Activated naive CD4-positive, alpha-beta T cell (primary cell): ENCODE measurements at places on chromosomes 2 and 18.

DNA sequence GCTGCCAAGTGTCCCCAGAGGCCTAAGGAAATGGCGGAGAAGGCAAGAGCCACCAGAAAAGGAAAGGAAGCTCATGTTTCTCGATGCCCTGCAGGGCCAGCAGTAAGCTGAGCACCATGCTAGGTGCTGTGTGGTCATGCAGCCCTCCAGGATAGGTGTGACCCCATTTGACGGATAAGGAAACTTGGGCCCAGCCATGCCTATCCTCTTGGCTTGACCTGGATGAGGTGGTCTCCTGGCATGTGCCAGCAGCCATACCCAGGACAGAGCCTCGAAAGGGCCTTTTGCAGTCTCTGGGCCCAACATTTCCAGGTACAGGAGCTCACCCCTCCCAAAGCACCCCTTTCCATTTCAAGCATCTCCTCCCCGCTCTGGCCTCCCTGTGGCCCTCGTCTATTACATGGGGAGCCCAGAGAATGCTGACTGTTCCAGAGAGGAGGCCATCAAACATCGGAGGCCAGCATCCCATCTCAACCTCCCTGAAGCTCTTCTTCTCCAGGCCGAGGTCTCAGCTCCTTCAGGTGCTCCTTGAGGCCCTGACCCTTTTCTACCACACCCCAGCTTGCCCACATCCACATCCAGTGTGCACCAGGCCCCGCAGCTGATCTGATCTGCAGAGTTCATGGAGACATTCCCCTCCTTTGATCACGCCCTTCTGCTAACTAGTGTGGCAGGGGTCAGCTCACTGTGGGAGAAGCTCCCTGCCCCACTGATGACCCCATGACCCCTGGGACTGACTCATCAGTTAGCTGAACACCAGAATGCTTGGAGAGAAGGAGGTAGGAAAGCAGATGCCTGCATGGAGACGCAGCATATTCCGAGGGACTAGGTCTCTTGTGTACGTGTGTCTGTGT is 208.4 kb downstream of the TNS1 start:
- DNase-seq, result no peak

DNA sequence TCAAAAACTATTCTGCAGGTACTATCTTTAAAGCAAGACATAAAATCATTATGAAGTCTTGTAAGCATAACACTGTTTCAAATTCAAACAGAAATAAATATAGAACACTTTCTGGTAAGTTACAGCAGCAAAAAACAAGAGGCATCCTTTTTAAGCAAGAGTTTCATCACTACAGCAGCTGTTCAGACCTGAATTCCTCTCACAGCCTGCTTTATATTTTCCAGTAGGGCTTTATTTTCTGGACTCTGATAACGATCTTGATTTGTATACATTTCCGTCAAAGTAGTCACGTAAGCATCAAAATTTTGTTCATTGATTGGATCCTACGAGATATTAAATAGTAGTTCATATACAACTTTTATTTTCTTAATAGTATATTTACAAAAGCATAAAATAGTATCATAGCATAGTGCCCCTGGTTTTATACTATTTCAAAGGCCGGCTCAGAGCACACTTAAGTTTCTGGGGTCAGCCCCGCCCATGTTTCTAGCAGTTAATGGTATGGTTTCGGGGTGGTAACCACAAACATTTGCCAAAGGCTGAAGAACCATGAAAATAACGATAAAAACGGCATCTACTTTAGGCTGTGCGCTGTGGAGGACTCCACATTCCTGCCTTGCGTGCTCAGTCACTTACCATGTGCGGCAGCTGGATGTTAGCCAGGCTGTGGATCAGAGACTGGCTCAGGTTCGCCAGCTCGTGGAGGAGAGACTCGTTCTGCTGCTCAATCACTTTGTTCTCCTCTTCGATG is 47.5 kb upstream of the PXDN start:
- no peak for DNase-seq

DNA sequence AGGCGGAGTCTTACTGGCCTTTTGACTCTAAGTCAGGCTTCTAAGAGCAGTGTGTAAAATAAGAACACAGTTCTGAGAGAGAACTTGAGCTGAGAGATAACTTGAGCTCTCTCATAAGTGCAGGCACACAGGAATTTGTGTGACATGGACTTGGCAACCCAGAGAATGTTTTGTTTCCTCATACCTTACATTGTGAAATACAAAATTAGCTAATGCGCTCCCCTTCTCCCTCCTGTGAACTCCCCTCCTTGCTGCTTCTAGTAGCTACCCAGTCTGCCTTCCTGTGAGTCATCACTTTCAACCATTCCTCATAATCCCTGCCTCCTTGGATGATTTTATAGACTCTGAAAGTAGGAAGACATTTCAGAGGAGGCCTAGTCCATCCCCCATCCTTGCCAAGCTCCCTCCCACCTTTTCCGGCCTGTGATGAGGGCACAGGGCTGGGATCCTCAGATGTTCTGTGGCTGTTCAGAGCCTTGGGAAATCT is 22.6 kb downstream of the FER1L5 start:
- DNase-seq, result no peak

GRCh38 chr18:54069729-54070128 is 154.7 kb downstream of the MBD2 start:
- DNase-seq, result no peak

DNA sequence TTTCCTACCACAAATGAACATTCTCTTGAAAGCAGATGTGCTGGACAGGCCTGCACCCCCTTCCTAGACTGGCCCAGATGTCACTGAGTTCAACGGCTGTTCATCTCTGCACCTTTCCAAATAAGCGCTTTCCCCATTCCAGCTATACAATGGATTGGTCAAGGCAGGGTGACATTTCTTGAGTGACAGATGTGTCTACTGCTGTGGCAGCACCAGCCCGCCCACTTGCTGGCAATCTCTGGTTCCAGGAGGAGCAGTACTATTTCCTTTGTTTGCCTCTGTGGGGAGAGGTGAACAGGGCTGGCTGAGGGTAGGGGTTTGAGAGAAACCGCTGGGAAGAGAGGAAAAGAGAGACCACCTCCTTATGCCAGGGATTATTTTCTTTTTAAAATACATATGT is 269.5 kb upstream of the POU3F3 start:
- DNase-seq, result no peak

- no peak for DNase-seq
Observed at GRCh38 chr2:46666754-46667153, 187.4 kb downstream of the TMEM247 start.

- DNase-seq, result no peak
Observed at GRCh38 chr2:202317080-202317857, 51.7 kb downstream of the NOP58 start.

DNA sequence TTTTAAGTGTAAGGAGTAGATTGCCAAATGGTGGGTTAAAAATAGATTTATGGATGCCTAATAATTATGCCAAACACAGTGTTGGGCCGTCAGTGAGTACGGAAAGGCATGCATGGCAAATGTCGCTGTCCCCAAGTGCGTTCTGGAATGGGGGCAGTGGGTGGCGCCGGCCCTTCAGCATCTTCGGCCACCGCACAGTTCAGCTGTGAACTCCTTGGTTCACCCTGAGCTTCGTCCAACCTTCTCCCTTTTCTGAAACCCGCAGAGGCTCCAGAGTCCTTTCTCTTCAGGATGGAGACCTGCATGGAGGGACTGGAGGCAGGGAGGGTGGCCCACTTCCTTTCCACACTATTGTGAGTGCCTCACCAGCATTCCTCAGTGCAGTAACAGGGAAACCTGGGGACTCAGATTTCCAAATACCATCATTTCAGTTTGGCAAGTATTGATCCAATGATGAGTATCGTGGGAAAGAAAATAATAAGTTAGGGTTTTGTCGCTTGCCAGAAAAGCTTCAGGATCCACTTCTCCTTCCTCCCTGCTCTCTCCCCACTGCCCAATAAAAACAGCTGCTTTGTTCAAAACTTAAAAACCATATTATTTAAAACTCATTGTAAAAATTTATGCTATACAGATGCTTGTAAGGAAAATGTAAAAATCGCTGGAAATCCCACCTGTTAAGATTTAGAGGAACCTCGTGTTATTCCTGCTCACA is 74.6 kb upstream of the TXNDC2 start:
- DNase-seq, result no peak

DNA sequence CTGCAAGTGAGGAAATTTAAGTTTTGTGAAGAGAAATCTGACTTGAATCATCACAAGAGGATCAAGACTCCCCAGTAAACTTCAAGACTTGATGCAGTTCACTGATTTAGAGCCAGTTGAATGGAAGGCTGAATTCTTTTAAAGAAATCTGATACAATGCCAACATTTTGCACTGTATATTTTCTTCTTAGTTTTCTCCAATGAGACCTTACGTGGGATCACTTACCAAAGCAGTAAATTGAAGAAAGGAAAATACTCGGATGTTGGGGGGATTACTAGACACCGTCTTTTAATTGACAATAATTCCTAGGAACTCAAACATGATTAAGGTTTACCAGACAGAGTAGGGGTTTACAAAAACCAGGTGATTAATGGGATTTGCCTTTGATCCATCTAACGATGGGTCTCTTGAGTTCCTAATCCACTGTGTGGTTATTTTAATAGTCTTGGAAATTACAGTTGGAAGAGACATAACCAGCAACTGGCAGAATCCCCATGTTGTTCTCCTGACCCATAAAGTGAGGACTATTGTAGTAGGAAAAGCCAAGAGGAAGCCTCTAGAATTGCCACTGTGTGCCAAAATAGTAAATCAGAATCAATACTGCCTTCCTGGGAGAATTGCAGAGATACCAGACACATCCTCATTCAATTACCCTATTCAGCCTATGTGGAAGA is 354.5 kb downstream of the PID1 start:
- no peak for DNase-seq

- no peak for DNase-seq
Observed at GRCh38 chr2:134232868-134233727, 20.8 kb upstream of the MGAT5 start.

DNA sequence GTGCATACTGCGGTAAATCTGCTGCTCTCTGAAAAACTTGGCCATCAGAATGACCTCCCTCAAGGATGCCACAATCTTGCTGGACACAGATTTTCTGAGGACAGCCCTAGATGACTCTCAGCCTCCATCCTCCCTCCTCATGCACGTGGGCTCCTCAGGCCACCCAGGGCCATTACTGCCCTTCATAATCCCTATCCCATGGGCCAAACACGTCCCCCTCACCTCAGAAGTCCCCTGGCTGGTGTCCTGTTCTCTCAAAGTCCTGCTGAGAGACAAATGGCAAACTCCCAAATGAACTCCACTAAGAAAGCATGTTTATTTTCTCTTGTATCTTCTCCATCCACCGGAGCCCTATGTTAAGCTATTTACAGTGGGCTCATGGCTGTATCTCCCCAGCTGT is 125.7 kb downstream of the MRO start:
- DNase-seq, result no peak

- peak; percentile 6 for DNase-seq
Observed at GRCh38 chr2:108927936-108928659, 60.9 kb downstream of the EDAR start.

GRCh38 chr2:1795261-1796231 is 51.2 kb upstream of the PXDN start:
- no peak for DNase-seq
